NCI-H69 (cell line): ENCODE measurements at places on chromosomes 11 and 22.

DNA sequence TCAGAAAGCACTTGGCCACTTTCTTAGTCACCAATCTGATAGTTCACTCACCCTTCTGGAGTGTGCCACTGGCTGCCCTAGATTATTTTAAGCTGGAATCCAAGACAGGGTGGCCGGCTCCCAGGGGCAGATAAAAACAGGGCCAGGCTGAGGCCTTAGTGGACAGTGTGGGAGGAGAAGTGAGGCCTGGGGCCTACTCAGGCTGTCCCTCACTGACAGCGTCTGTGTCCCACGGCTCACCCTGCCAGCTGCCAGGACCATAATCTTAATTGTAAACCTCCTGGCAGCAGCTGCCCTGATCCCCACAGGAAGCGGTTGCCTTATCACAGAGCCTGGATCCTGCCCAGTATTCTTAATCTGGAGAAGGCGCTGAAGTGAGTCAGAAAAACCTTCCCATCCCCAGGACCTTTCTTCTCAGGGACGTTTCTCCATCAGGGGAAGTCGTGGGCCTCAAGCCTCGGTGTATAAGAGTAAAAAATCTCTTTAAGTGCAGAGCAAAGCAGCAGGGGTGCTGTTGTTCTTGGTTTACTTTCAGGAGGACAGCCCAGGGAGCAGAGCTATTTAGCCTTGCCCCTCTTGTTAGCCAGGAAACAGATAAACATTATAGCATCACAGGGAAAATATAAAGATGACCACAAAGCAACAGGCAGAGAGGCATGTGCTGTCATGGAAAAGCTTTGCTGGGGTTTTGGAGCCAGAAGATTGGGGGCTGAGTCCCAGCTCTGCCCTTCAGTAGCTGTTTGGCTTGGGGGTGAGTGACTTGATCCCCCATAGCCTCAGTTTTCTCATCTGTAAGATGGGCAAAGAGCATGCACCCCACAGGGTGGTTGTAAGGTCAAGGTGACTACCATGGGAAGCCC is 39.6 kb downstream of the TSPAN18 start:
- peak; percentile 27 for DNase-seq

GRCh38 chr11:69339983-69340565 is 46.1 kb downstream of the MYEOV start:
- DNase-seq: no peak

DNA sequence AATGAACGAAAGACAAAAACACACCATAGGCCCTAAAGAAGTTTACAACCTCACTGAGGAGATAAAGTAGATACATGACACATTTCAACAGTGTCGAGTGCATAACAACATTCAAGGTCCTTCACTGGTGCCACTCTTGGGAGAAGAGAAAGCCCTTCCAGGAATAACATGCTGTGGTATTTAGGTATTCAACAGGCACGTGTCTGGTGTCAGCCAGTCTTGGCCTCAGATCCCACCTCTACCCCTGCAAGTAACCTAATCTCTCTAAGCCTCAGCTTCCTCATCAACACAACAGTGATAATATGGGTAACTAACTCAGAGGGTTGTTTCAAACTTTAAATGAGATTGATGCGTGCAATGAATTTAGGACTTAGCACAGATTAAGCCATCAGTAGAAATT is 235.0 kb upstream of the ZC3H12C start:
- DNase-seq: no peak

DNA sequence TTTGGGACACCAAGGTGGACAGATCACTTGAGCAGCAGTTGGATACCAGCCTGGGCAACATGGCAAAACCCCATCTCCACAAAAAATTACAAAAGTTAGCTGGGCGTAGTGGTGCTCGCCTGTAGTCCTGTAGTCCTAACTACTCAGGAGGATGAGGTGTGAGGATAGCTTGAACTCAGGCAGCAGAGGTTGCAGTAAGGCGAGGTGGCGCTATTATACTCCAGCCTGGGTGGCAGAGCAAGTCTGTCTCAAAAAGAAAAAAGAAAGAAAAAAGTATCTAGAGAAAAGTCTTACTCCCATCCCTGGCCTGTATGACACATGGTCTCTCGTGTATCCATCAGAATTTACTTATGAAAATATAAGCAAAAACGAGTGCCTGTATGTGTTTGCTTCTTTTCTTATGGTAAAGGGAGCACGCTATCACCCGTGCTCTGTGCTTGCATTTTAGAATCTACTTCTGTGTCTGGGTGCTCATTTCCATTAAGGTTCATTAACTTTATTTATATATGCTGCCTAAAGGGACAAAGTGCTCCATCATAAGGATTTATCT is 15.4 kb upstream of the CPT1A start:
- DNase-seq: no peak

DNA sequence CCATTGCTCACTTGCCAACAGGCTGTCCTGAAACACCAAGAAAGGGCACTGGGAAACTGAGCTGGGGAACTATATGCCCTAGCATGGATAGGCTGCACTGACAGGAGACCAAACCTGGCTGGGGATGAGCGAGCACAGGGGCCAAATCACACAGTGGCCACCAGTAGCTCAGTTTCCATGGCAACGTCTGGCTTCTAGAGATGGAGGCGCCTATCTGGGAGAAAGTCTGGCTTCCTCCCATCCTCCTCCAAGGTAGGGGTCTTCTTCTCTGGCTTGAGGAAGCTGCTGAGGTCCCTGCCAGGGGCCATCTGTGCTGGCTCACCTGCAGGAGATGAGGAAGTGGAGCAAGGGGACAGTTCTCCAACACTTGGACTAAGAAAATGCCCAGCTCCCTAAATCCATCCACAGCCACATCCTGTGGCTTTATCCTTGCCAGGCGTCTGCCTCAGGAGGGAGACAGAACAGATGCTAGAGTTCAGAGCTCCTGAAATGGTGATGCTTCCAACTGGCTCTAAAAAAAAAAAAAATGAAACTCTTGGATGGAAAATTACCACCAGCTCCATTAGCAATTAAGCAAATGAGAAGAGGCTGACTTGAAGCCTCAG is 48.3 kb downstream of the SYT13 start:
- DNase-seq: peak; percentile 22

DNA sequence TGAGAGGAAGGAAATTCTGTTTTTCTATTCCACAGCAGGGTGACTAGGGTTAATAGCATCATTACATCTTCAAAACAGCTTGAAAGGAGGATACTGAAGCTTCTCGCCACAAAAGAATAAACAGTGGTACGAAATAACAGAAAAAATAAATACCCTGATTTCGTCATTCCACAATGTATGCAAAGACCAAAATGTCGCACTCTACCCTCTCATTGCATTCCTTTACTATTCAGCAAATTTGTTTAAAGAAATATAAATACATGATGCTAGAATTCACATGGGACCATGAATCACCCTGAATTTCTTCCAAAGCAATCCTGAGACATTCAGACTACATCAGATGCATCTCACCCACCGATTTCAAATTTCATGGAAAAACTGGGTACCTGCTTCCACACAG is 112.3 kb upstream of the TOP3B start:
- DNase-seq: no peak

DNA sequence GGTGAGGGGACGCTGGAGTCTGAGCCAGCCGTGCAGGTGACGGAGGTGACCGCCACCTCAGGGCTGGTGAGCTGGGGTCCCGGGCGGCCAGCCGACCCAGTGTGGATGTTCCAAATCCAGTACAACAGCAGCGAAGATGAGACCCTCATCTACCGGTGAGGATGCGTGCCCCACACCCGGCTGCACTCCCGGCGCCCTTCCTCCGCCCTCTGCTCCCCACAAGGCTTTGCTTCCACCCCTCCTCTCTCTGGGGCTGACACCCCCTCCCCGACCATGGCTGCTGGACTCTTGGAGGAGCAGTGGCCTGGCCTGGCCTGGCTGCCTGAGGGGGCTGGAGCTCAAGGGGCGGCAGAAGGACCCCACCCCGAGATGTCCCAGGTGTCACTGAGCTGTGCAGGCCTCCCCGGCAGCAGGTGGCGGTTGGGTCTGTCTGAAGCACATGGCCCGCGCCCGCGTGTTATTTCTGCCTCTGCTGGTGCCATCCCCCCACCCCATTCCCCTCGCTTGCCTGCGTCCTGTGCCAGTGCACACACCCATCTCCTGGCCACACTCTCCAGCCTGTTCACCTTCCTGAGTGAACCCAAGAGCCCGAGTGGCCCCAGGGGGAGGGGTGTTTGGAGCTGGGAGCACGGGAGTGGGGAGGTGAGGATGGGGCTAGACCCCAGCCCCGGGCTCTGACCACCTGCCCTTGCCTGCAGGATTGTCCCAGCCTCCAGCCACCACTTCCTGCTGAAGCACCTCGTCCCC is 2.2 kb downstream of the LRFN4 start:
- DNase-seq: no peak

DNA sequence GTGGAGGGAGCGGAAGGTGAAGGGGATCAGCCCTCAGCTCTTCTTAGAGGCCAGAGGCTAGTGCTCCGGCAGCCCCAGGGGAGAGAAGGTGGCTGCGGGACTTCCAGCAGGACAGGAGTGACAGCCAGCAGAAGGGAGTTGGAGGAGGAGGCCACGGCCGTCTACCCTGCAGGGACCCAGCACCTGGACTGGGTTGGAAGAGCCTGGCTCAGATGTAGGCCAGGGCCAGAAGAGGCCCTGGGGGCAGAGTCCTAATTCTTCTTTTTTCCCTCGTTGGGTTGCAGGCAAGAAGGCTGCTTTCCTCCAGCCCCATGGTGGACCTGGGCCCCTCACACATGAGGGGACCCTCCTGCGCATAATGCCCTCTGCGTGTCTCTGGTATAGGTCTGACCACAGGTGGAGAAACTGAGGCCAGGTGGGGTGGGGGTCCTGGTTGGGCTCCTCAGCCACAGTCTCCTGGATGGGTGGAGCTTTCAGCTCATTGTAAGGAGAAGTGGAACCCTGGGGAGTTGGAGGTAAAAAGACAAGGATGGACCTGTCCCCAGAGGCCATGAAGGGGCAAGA is 2.3 kb upstream of the MCAM start:
- no peak for DNase-seq

GRCh38 chr11:33915526-33915925 is 23.6 kb upstream of the LMO2 start:
- DNase-seq: no peak

GRCh38 chr11:60995798-60996197 is 24.3 kb downstream of the CD6 start:
- no peak for DNase-seq

GRCh38 chr22:46162285-46162684 is 12.0 kb downstream of the PPARA start:
- peak; percentile 74 for DNase-seq

GRCh38 chr22:40332319-40332781 is 13.9 kb upstream of the ADSL start:
- no peak for DNase-seq

- no peak for DNase-seq
Measured at GRCh38 chr11:27677108-27677507, 23.1 kb downstream of the BDNF start.

- DNase-seq: peak; percentile 73
Measured at GRCh38 chr11:68040101-68040956, 1.5 kb downstream of the TCIRG1 start.

GRCh38 chr11:35842958-35843357 is 100.9 kb upstream of the LDLRAD3 start:
- no peak for DNase-seq

DNA sequence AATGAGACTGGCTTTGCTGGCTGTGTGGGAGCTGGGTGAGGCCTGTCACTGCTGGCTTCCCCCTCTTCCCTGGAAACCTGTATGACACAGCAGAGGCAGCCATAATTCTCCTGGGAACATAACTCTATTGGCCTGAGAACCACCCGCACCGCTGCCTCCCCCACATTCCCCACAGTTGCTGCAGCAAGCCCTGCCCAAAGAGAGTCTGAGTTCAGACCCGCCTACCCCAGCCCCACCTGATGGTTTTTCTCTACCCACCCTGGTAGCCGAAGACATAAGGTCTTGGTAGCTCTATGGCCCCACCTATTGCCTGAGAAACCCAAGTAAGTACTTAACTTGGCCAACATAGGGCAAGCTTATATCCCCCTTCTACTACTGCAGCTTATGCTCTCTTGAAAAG is 174.8 kb downstream of the C11orf91 start:
- no peak for DNase-seq

DNA sequence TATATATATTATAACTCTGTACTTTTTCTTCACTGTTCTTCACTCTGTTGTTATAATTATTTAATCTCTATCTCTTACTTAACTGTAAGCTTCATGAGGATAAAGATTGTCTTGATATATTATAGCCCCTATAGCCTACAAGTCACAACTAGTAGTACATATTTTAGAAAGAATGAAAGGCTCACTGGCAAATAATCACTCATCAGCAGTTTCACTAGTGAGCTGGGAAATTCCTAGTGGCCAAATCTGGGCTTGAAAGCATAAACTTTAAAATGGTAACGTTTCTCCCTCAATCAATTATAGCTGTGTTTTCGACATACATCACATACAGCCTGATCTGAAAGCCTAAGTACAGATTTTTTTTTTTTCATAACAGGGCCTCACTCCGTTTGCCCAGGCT is 42.5 kb downstream of the CTSC start:
- DNase-seq: no peak

DNA sequence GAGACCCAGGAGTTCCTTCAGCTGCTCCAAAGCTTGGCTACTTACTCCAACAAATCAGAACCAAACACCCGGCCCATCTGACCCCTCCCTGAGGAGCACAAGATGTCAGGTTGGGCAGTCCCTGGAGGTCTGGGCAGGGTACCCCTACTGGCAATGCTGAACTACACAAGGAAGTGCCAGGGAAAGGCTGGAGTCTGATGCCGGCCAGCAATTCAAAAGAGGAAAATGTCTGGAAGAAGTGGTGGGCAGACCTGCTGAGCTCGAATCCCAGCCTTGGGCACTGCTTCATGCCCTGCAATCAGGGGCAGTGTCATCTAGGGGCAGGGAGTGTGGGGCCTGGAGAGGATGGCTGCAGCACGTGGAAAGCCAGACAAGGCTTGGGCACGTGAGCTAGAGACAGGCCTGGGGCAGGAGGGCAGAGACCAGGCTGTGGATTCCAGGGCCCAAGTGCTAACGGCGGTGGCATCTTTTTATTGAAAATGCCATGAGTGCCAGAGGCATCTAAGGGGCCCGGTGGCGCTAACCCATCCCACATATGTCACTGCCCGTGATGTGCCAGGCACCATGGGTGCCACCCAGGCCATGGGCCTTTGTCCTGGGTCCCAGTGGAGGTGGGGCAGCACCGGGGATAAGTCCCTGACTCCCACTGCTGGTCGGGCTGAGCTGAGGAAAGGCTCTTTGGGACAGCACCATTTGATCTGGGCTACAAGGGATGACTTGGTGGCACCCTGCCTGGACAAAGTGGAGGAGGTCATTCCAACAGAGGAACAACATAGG is 97.9 kb upstream of the PITPNB start:
- DNase-seq: peak; percentile 43

- DNase-seq: no peak
Measured at GRCh38 chr22:50076646-50077535, 8.3 kb downstream of the MLC1 start.

DNA sequence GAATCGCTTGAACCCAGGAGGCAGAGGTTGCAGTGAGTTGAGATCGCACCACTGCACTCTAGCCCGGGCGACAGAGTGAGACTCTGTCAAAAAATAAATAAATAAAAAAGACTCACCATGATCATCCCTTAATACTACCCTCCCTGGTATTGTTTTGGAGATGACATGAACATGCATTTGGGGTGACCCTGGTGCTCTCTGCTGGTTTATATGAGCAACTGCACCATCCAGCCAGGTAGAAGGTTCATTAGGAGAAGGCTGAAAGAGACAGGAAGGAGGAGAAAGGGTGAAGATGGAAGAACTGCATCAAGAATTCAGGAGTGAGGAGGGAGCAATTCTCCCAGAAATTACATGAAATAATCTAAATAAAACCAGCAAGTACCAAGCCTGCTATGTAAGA is 37.8 kb downstream of the SLC5A1 start:
- DNase-seq: peak; percentile 77
